Kidney epithelial cell (primary cell): ENCODE measurements at places on chromosomes 13 and 19. TPM values are rescaled to one million over a fixed set of nuclear protein-coding genes. Genes with fewer than 3 reads are reported as not detected.

Gene ZNF135
- 4.6 and 5.1 TPM in 2 replicates for total RNA-seq

Gene PRR36
- total RNA-seq: 1.0 and 1.2 TPM in 2 replicates

Gene EXOC3L2
- 0.27 TPM in 1 of 2 replicates, not detected in the other for total RNA-seq

- peak; percentile 65 for DNase-seq
Observed at GRCh38 chr13:108924134-108924533, 294.7 kb downstream of the MYO16 start.

DNA sequence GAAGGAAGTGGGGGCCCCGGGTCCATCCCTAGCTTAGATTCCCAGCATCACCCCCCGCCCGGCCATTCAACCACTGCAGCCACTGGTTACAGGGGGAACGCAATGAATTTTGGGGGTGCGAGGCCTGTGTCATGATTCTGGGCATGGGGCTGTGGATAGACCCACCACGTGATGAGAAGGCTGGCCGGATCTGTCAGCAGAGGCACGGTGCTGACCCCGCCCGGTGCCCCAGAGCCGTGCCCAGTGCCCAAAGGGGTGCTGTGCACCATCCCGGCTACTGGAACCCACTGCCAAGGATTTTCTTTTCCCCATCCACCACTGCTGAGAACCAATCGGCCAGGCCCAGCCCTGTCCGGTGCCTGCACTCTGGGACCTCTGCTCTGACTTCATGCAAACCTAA lies 27.4 kb downstream of the CLEC4M start:
- no peak for DNase-seq

DNA sequence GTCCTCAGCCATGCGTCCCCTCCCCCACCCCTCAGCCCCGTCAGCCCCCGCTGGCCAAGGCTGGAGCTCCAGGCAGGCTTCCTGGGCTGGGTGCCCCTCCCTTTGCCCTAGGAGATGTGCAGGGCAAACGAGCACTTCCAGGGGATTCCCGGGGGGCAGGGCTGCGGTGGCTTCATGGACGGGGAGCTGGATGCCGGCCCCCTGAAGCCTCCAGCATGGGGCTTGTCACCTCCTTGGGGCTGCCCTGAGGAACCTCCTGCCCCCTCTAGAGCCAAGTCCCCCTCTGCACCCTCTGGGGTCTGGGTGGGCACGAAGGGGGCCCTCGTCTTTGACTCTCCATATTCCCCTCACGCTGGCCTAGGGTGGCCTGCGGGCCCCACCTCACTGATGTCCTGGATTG lies 25.4 kb upstream of the SLC7A10 start:
- DNase-seq: no peak

GRCh38 chr13:24086642-24087041 lies 73.9 kb upstream of the SPATA13 start:
- DNase-seq: no peak

- DNase-seq: peak; percentile 59
Observed at GRCh38 chr19:4867534-4868285, at the start of gene PLIN3. PLIN3 (minus strand) TSS chr19:4867667; CDS start chr19:4861394, 6,273 bp downstream.

DNA sequence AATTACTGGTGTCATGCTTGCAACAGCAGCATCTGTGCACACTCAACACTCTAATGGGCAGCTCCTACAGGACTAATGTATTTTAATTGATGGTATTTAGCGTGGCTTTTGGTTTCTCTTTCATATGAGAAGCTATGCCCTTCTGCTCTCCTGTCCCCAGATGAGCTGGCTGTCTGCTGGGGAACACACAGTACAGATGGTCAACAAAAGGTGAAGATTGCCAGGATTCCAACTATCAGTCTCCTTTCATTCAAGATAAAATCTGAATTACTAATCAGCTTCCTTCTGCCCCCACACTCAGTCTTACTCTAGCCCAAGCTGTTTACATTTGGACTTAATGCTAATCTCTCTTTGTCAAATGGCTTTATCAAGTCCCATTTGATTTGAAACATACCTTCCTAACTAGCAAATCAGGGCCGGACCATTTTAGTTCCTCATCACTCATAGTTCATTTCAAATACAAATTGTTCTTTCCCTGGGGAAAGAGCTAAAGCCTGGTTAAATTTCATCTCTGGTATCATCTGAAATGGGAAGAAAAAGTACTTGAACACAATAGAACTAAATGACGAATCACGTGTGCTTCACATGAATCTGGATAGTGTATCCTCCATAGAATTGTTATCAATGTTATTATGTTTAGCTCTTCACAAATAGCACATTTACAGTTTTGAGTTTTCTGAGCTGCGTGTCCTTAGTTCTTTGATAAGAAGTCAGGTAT lies 988.0 kb downstream of the PCDH17 start:
- DNase-seq: no peak

DNA sequence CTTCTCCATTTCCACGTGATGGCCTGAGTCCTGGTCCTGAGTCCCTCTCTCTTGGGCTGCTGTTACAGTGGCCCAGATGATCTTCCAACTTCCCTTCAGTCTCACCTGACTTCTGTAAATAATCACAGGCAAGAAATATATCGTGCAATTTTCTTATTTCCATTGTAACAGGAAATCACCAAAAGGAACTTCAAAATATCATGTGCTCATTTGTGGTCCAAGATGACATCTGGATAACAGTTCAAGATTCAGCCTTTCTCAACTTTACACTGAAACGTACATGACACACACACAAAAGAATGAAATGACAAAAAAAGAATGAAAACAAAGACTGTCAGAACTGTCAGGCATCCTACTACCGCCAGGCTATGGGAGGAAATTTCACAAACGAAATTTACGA lies 22.0 kb upstream of the RAP2A start:
- DNase-seq: no peak

DNA sequence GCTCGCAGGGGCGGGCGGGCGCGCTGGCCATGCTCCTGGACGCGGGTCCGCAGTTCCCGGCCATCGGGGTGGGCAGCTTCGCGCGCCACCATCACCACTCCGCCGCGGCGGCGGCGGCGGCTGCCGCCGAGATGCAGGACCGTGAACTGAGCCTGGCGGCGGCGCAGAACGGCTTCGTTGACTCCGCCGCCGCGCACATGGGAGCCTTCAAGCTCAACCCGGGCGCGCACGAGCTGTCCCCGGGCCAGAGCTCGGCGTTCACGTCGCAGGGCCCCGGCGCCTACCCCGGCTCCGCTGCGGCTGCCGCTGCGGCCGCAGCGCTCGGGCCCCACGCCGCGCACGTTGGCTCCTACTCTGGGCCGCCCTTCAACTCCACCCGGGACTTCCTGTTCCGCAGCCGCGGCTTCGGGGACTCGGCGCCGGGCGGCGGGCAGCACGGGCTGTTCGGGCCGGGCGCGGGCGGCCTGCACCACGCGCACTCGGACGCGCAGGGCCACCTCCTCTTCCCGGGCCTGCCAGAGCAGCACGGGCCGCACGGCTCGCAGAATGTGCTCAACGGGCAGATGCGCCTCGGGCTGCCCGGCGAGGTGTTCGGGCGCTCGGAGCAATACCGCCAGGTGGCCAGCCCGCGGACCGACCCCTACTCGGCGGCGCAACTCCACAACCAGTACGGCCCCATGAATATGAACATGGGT lies 599 bp downstream of the ZIC2 start:
- no peak for DNase-seq
